ENCODE measurements at places on chromosomes 1 and 21.

- DNase-seq, result no peak
Observed at GRCh38 chr1:84711121-84711520, 20.9 kb upstream of the SSX2IP start.

GRCh38 chr1:76314730-76315129, 240.2 kb downstream of the ST6GALNAC3 start:
- no peak for DNase-seq

- no peak for DNase-seq
Observed at GRCh38 chr1:71850515-71850914, 431.8 kb downstream of the NEGR1 start.

GRCh38 chr1:79614762-79615161, 608.2 kb upstream of the ADGRL4 start:
- DNase-seq, result no peak

- no peak for DNase-seq
Observed at GRCh38 chr1:92705446-92705845, 79.5 kb downstream of the EVI5 start.
